ENCODE measurements at places on chromosomes 12 and 14.

- no peak for DNase-seq
Measured at GRCh38 chr12:48954841-48955501, 2.3 kb downstream of the ARF3 start.

DNA sequence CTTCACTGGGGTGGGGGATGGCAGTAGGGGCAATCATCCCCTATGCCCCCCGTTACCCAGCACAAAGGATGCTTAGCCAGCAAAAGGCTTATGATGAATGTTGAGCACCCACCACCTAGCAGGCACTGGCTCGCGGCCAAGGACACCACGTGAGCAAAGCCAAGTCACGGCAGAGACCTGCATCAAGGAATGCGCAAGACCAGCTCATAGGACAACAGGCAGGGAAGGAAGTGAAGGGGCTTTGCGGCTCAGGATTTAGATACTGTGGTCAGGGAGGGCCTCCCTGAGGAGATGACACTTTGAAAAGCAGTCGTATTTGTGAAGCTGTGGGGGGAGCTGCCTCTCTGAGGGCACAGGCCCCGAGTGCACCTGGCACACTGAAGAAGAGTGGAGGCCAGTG is 32.8 kb downstream of the SH2B3 start:
- no peak for DNase-seq

DNA sequence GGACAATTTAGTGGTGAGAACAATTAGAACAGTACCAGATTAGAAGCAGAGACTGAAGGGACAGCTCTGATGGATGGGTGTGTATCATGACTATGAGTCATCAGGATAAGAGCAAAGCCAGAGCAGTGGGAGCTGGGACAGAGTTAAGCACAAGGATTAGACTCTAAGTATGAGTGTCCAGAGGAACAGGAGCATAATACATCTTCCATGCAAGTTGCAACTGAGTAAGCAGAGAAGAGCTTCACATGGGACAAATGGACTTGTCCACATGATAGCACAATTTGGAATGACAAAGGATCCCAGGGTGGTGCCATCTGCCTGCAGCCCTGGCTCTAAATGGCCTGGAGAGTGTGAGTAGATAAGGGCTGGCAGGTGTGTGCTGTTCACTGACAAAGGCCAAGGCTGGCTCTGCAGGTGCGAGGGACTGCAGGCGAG is 226.4 kb upstream of the CAND1 start:
- no peak for DNase-seq

- DNase-seq, result no peak
Measured at GRCh38 chr12:3593906-3594483, 103.0 kb downstream of the PRMT8 start.

DNA sequence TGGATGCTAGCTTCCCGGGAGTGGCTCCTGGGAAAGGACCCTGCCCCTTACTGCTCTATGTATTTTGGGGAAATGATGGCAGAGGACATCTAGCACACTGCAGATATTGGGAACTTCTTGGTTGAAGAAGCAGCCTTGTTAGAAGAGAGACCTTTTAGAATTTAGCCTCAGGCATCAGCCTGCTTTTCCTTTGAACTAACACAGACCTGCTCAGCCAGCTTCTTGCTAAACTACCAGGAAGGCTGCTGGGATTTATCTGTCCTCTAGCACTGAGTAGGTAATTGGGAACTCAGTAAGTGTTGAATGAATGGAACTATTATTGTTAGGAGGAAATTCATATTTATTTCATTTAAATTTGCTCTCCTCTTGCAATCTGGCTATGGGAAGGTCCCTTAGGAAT is 77.3 kb downstream of the DRAM1 start:
- no peak for DNase-seq

- DNase-seq, result no peak
Measured at GRCh38 chr12:62998454-62998853, 63.5 kb upstream of the PPM1H start.

- no peak for DNase-seq
Measured at GRCh38 chr14:78254911-78255461, 84.8 kb downstream of the NRXN3 start.

GRCh38 chr12:124010687-124011086 is 37.7 kb downstream of the ZNF664 start:
- no peak for DNase-seq

DNA sequence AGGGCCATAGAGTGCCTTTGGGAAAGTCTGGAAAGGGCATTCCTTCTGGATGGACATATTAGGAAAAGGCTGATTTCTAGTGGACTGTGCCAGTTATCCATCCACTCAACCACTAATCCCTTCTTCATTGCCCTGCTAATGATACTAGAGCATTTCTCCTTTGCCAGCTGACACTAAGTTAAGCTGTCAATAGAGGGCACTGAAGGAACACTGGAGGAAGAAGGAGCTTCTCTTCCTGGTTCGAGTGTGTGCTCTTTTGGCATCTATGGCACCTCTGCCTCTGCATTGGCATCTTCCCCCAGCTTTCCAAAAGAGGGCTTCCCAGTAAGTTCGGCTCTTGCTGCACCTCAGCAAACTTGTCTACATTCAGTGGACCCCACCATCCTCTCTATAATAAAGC is 165.4 kb downstream of the DERA start:
- no peak for DNase-seq

GRCh38 chr14:55102141-55102621 is 26.9 kb upstream of the LGALS3 start:
- peak; percentile 10 for DNase-seq

Measured in caudate nucleus (tissue), 63 donors.